ENCODE measurements at places on chromosomes 16 and 17. TPM values are rescaled to one million over a fixed set of nuclear protein-coding genes. Genes with fewer than 3 reads are reported as not detected.

DNA sequence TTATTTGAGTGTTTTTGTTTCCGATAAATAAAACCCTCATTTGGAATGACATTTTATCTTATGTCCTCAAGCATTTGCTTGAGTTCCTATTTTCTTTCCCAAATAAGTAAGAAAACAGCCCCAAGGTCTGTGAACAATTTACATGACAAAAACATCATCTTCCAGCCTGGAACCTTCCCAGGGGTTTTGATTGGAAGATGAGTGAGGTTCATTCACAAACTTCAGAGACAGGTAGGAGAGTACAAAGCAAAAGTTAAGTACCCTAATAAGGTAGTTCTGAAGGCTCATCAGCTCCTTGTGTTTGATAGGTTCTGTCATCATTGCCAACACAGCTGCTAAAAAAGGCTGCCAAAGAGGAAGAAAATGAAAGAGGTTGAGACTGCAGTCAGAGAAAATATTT, 772.8 kb downstream of the CDH8 start:
- DNase-seq, result no peak

- DNase-seq, result no peak
These were observed 8.6 kb downstream of the RPGRIP1L start for GRCh38 chr16:53695070-53695469.

- DNase-seq, result no peak
These were observed 5.3 kb downstream of the CYGB start for GRCh38 chr17:76532072-76532651.

KRT37 gene
- not detected for total RNA-seq

DNA sequence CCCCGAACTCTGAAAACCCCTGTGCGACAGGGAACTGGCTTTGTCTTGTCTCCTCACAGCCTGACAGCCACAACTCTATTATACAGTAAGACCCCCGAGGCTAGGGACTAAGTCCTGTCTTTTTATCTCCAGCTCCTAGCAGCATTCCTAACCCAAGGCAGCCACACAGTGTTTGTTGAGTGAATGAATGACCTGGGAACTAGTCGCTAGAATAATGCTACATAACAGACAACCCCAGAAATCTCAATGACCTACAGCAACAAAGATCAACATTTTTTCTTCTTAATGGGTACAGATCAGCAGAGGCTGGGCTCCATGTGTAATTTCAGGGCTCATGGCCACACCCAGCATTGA, 71.4 kb upstream of the TNRC6C start:
- no peak for DNase-seq

DNA sequence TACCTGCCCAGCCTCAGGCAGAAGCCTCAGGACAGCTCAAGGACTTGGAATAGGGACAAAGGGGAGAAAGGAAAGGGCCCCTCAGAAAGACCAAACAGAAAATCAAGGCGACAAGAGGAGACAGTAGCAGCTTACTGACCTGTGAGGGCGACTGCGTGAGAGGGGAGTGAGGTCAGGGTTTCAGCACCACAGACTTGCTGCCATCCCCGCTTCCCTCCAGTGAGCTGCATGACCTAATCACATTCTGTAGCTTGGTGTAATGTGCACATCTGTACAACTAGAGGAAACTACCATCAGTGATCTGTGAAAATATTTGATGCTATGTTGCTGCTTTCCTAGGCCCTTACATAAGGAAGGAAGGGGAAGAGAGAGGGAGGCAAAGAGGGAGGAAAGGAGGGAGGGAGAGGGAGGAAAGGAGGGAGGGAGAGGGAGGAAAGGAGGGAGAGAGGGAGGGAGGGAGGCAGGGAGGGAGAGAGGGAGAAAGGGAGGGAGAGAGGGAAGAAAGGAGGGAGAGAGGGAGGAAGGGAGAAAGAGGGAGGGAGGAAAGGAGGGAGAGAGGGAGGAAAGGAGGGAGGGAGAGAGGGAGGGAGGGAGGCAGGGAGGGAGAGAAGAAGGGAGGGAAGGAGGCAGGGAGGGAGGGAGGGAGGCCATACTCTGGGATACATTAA, 404.9 kb upstream of the CDH5 start:
- DNase-seq, result no peak

RAB11FIP4 gene
- total RNA-seq, result 6.1 TPM

ARSG gene
- 5.9 TPM for total RNA-seq

NRN1L gene
- total RNA-seq, result 0.50 TPM

DNA sequence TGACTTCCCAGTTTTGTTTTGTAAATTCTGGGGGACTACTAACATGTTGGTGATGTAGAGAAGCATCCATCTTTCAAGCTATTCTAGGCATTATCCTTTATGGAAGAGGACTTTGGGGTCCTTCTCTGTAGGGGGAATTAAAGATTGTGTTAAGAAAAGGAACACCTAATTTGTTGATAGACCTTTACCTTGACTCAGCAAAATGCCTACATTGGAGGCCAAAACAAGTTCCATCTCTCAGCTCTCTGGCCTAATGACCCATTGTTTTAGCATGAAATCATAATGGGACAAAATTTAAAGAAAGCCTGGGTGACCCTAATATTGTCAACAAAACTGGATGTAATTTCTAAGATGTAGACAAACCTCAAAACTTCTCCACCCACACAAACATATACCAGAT, 465.3 kb upstream of the SOX9 start:
- no peak for DNase-seq

DNA sequence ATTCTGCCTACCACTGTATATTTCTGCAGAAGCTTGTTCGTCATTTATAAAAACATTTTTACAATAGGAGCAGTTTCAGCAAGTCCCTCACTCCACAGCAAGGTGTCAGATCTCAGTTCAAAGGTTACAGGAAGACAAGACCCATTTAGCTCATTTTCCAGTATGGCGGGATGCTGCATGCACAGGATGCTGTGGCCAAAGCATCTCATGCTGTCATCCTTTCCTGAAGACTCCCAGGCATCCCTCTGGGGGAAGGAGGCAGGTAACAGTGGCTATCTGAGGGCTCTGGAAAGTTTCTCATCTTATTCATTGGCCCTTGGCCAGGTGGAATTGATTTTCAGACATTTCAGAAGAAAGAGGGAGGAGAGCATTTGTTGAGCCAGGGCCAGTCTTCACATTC, 539.3 kb upstream of the CDH5 start:
- no peak for DNase-seq

DNA sequence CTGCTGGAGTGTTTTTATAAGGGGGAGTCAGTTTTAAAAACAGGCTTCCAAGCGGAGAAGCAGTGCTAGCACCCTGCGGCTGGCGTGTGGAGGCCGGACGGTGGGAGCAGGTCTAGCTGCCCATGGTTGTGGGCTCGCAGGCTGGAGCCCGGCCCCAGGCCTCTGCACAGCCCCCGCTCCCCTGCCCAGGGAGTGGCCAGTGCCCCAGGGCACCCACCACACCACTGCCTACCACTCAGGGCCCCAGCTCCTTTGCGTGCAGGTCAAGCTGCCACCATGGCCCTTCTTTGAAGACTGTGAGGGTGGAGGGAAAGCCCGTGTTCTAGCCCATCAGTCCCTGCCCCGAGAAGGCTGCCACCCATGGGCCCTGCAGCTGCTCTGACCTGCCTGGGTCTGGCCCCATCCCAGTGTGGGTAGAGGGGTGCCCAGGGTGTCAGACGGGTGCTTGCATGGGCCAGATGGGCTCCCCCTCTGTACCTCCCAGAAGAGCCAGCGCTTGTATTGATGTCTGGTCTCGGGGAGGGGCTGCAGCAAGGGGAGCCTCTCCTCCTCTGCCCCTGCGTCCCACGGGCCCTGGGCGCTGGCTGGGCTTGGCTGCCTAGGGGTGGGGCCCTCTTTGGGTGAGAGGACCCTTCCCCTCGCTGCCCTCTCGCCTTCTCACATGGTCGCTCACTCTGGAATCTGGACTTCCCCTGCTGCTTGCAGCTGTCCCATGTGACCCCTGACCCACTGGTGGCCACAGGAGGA, 1.5 kb upstream of the NUDT16L1 start:
- no peak for DNase-seq

- DNase-seq, result no peak
These were observed 35.9 kb downstream of the HLF start for GRCh38 chr17:55300479-55301290.

Measured in left cardiac atrium (tissue), 4 donors.